ENCODE measurements at places on chromosomes 3 and 15.

DNA sequence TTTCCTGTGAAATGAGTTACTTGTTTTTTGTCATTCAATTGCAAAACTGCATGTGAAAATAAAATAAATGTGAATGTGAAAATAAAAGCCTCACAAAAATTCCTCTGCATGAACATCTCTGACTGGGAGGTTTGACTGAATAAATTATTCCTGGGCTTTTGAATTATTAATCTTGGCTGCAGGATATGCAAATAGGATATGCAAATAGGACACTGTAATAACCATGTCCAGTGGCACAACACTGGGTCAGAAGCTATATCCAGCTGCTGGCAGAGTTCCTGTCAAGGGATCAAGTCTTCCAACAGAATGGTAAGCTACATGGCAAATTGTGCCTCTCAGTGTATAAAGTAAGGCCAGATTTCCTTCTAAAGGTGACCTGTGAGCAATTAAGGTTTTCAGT lies at the start of gene SUCNR1:
SUCNR1 (plus strand) TSS at position 246 of the 400 bp plus-strand sequence. CDS start 6,250 bp downstream, outside the sequence.
- no peak for DNase-seq

DNA sequence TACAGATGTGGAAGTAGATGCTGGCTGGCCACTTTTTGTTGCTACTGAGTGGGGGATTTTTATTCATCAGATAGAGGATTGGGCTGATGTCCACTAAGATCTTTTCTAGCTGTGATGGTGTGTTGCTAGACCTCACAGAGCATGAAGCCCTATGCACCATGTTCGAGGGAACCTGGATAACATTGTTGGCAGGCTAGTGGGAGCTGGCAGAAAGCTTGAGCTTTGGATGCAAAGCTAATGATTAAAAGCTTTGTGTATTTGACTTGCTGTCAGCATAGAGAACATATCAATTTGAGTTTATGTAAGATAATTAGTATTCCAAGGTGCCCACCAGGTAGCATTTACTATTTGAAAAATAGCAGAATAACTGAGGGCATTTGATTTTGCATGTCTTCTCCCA lies 59.1 kb downstream of the ST6GAL1 start:
- DNase-seq = no peak

GRCh38 chr3:125110016-125110875 lies 54.4 kb upstream of the HEG1 start:
- peak; percentile 99 for DNase-seq

GRCh38 chr3:123060054-123060453 lies 6.8 kb upstream of the PDIA5 start:
- no peak for DNase-seq

DNA sequence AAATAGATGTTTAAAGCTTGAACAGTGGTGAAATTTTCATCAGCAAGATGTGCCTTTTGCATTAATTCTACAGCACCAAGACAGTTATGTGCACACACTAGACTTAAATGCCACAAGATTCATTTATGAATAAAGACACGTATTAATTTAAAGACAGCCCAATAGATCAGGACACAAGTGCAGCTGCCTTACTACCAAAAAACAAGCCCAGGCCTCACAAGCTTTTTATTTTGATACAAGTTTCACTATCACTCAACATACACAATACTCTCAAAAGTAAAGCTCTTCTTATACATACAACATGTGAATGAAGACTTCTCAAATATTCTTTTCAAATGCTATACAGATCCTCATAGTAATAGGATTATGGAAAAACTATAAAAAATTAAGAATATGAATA lies 2.4 kb downstream of the ACAP2 start:
- no peak for DNase-seq

DNA sequence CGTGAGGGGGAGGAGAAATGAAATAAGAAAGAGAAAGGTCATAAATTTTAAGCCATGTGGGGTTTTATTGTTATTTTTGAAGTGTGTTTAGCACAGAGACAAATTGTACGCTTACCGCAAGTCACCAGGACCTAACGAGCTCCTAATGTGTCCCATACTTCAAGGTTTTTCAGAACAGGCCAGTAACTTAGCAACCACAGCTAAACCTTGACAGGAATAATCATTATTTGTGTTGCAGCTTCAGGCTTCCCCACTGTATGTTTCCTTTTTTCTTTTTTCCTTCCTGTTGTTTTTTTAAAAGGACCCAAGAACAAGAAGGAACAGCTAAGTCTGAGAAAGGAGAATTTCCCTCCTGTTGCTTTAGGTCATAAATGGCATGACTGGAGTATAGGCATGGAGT lies 160.8 kb downstream of the TUSC7 start:
- no peak for DNase-seq

- no peak for DNase-seq
These were observed 96.1 kb upstream of the TSEN2 start for GRCh38 chr3:12388185-12388584.

All from fibroblast of skin of abdomen (primary cell).